ENCODE measurements at places on chromosomes 16 and 17. TPM values are rescaled to one million over a fixed set of nuclear protein-coding genes. Genes with fewer than 3 reads are reported as not detected.

The PRSS27 gene
- 0.57 TPM for total RNA-seq

The P2RX1 gene
- 8.5 TPM for total RNA-seq

The KRTAP2-3 gene
- total RNA-seq = 0.72 TPM

The ACSM5 gene
- not detected for total RNA-seq

The KRT27 gene
- total RNA-seq = not detected

The KRTAP9-2 gene
- total RNA-seq = not detected

The ATAD5 gene
- 0.88 TPM for total RNA-seq

The TMEM98 gene
- 98.1 TPM for total RNA-seq

The SLC13A2 gene
- total RNA-seq = not detected

The PPY gene
- total RNA-seq = not detected

The RNF227 gene
- 6.2 TPM for total RNA-seq

The KRT33A gene
- total RNA-seq = not detected

The CHST5 gene
- total RNA-seq = under 0.01 TPM

The CNP gene
- total RNA-seq = 59.5 TPM

All from placental pericyte (primary cell).